Metanephros (tissue), 2 donors: ENCODE measurements at places on chromosomes 7 and 10. TPM values are rescaled to one million over a fixed set of nuclear protein-coding genes. Genes with fewer than 3 reads are reported as not detected.

NDUFB2 gene
- total RNA-seq = 152 TPM

AKR1C2 gene
- 7.9 TPM for total RNA-seq

OR9A2 gene
- total RNA-seq = 0.53 TPM

HHEX gene
- total RNA-seq = 5.3 TPM

ANKRD22 gene
- total RNA-seq = 0.64 TPM

OR13A1 gene
- 0.06 TPM for total RNA-seq

COL17A1 gene
- 1.2 TPM for total RNA-seq

MKX gene
- 0.47 TPM for total RNA-seq

PLXDC2 gene
- total RNA-seq = 48.1 TPM

CADPS2 gene
- total RNA-seq = 54.0 TPM

LIPM gene
- total RNA-seq = not detected

OGDHL gene
- 57.6 TPM for total RNA-seq

ZDHHC6 gene
- total RNA-seq = 28.1 TPM

PIK3CG gene
- 6.7 TPM for total RNA-seq

HOXA5 gene
- 42.4 TPM for total RNA-seq

C10orf53 gene
- not detected for total RNA-seq

TAS2R38 gene
- total RNA-seq = not detected

CTTNBP2 gene
- total RNA-seq = 16.5 TPM

CRTAC1 gene
- total RNA-seq = 14.3 TPM
